ENCODE measurements at places on chromosomes 11 and 22.

GRCh38 chr11:848380-848931, 5.8 kb downstream of the TSPAN4 start:
- DNase-seq = no peak

- DNase-seq = no peak
Observed at GRCh38 chr22:34886812-34887211, 179.1 kb upstream of the ISX start.

DNA sequence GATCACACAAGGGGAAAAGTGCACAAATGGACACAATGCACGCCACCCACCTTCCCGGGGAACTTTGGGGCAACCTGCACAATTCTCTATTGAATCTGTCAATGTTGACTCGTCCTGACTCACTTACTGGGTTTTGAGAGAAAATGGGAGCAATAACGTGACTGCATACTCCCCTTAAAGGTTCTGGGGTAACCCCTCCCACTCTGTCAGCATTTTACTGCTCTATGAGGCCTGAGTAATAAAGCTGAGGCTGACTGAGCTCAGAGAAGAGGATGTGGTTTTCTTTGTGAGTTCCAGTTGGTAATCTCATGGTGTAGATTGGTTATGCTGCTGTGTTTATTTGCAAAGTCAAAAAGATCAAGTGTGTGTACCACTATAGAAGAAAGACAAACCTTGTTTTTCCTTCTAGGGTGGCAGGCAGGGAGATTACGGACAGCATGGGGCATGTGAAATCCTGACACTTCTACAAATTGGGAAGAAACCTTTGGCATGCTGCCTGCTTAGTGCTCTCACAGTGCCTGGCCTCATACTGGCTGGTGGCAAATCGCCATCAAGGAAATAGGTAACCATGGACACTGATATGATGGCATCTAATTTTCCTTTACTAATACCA, 16.1 kb upstream of the APOA1 start:
- no peak for DNase-seq

- DNase-seq = no peak
Observed at GRCh38 chr11:134097166-134097565, 28.3 kb downstream of the JAM3 start.

- DNase-seq = peak; percentile 51
Observed at GRCh38 chr11:131914361-131914774, 544.0 kb downstream of the NTM start.

DNA sequence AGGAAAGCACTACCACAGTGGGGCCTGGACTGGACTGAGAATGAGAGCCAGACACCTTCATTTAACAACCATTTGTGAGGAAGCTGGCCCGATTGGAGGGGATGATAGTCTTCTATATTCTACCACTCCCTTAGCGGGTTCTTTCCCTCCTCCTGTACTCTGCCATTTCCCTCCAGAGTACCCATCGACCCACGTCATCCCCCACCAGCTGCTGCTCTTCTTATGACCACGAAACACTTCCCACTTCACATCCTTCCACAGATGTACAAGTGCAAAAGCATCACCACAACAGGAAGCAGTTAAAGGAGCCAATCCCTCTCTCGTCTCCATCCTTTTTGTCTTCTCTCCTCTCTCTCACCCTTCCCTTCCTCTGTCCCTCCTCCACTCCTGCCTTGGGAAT, 18.0 kb upstream of the UBASH3B start:
- no peak for DNase-seq

DNA sequence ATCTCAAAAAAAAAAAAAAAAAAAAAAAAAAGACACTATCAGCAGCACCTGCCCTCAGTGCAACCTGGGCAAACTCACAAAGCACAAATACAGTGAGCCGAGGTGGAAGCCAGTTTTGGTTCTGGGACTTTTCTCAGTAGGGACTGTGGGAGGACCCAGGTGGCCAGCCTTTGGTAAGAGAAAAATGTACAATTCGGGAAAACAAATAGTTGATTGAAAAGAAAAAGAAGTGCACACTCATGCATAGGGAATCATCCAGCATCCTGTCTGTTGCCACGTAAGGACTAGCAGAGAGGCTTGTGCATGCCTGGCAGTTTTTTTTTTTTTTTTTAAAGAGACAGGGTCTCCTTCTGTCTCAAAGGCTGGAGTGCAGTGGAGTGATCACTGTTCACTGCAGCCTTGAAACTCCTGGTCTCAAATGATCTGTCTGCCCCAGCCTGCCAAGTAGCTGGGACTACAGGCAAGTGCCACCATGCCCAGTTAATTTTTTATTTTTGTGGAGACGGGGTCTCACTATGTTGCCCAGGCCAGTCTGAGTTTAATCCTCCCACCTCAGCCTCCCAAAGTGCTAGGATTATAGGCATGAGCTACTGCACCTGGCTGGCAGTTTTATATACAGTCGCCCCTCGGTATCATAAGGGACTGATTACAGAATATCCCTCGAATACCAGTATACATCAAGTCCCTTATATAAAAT, 36.7 kb downstream of the TPST2 start:
- peak; percentile 36 for DNase-seq

DNA sequence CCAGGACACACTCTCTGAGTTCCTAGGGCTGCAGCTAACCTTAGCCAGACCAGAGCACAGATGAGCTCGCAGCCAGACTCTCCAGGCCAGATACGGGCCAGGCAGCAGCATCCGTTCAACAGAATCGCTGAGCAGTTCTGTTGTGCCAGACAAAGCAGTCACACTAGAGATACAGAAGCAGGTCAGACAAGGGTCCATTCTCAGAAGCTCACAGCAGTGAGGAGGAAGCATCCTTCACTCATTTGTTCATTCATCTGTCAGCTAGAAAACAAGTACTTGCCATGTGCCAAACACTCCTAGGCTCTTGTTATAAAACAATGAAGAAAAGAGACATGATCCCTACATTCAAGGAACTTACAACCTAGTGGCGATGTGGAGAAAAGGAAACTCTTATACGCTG, 2.6 kb downstream of the LMO2 start:
- DNase-seq = no peak

GRCh38 chr22:41812805-41813545, 12.5 kb downstream of the CCDC134 start:
- no peak for DNase-seq

- no peak for DNase-seq
Observed at GRCh38 chr11:61667684-61668305, 12.4 kb upstream of the DAGLA start.

GRCh38 chr11:1498262-1498661, 11.7 kb upstream of the MOB2 start:
- no peak for DNase-seq

DNA sequence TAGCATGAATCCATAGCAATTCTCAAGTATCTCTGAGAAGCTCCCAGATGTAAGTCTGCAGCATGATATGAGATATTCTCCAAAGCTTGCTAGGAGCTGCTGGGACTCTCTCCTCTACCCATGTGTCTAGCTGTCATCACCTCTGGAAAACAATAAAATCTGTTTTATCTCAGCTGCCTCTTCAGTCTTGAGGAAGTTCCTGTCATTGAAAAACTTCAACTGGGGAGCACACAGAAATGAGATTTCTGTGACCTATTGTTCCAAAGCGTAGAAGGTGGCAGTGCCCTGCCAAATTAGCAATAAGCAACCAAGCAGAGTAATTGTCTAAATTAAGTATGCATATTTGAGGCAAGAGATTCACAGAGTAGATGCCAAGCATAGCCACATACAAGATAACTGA, 1380.6 kb upstream of the RAG2 start:
- no peak for DNase-seq

- no peak for DNase-seq
Observed at GRCh38 chr11:9201372-9202162, 63.6 kb downstream of the DENND5A start.

Data from NCI-H1105 treated with DMSO at 0.1 percent for 48 hours (cell line).